ENCODE measurements at places on chromosomes 4 and X.

DNA sequence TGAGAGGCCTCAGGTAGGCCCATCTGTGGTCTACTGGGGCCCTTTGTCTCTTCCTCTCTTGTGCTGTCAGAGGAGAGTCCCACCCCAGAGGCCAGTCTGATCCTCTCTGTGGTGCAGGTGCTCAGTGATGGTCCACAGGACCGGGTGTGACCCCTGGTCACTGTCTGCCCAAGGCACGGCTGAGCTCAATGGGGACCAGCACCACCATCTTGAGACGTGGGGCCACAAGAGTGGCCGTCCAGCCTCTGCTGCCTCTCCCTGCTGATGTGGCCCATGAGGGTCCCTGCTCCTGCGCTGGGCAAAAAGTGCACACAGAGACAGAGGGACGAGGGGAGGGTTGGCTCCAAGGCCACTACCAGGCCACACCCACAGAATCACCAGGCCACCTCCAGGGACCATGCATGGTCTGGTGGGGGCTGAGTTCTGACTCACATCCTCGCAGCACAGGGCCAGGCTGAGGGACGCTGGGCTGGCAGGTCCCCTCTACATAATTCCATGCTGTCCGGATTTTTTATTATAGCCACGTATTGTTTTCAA is 88.3 kb downstream of the FAM53A start:
- DNase-seq: no peak

- no peak for DNase-seq
These were observed 34.0 kb upstream of the PACRGL start for GRCh38 chr4:20666012-20666860.

DNA sequence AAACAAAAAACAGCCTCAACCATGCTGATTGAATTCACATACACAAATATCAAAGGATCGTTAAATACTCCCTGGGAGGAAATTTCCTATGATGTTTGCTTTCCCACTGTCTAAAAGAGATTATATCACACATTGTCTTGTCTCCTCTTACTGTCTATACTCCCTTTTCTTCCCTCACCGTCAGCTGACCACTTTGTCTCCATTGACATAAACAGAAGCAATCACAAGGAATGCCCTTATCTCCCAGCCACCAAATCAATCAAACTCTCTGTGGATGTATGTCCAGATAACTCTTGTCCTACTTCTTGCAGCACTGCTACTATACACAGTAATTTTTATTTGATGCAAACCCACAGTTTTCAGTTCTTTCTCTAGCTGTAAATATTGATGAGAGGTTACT is 12.2 kb upstream of the NUDT9 start:
- no peak for DNase-seq

GRCh38 chr4:8442596-8443358 is 2.2 kb downstream of the TRMT44 start:
- no peak for DNase-seq

DNA sequence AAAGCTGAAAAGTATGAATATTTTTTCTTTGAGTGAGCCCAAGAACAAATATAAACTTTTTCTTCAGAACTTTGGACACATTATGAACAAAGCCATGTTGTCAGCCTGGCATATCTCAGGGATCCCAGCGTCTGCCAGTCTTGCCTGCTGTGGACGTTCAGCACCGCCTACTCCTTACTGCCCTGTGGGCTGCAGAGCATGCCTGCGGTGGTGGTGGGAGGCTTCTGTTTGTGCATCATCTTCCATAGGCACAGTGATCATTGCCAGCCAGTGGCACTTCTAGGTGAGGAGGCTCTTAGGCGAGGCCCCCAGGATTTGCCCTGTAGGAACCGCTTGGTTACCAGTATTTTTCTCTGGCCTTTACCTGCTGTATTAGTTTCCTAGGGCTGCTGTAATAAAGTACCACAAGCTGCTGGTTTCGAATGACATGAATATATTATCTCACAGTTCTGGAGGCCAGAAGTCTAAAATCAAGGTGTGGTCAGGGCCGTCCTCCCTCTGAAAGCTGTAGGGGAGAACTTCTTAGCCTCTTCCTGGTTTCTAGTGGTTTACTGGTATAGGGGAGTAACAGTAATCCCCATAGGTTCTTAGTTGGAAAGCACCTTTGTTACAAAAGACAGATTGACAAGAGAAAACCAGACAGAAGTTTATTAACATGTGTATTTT is 15.4 kb downstream of the ANXA3 start:
- DNase-seq: no peak

DNA sequence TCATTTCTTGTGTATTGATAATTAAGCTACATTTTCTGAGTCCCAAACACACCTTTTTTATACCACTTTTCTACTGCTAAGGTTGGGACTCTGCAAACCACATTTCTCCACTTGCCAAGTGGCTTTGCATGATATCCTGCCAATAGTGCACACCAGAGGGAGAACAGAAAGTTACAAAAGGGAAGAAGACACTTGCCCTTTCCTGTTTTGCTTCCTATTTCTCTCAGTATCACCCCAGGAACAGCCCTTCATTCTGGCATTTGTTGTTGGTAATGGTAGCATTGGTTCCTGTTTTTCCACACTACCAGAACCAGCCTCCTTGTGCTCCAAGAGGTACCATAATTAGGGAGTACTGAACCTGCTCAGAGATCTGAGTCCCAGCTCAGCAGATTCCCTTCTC is 87.1 kb downstream of the HDX start:
- DNase-seq: no peak

DNA sequence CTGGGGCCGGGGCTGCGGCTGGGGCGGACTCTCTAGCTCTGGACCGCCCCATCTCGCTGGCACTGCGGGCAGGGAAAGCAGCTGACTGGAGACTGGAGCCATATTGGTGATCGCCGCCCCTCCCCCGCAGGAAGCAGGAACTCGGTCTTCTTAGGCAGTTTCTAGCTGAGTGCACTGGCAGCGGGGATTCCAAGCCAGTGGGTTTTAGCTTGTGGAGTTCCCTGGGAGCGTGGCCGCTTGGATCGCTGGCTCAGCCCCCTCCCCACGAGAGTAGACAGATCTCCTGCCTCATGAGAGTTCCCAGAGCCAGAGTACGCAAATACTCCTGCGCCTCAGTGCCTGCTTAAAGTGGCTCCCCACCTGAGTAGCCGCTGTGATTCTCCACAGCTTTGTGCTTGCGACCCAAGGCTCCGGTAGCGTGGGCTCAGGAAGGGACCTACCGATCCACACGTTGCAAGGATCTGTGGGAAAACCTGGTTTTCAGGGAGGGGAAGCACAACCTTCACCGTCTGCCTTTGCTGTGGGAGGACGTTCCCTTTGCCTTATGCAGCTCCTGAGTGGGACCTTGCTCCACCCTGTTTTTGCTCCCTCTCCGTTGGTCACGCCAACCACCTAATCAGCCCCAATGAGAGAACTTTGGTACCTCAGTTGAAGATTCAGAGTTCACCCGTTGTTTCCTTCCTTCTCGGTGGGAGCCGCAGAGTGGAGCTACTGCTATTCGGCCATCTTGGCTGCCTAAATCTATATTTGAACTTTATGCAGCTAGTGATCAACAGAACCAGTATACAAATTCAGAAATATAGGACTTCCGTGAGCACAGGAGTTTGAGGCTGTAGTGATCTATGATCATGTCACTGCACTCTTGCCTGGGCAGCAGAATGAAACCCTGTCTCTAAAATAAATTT is 803.9 kb upstream of the PCDH10 start:
- DNase-seq: peak; percentile 63

- DNase-seq: no peak
These were observed 254.2 kb downstream of the CBR4 start for GRCh38 chr4:168755598-168756477.

- no peak for DNase-seq
These were observed 12.4 kb downstream of the SHROOM3 start for GRCh38 chr4:76447393-76447851.

GRCh38 chr4:165716472-165716871 is 156.6 kb upstream of the TLL1 start:
- DNase-seq: no peak

GRCh38 chr4:5037553-5038551 is 13.4 kb upstream of the STK32B start:
- no peak for DNase-seq

- DNase-seq: no peak
These were observed 18.4 kb downstream of the ZNF827 start for GRCh38 chr4:145920205-145920604.

- no peak for DNase-seq
These were observed 269.2 kb upstream of the DDX53 start for GRCh38 chrX:22730542-22730941.

- no peak for DNase-seq
These were observed 5.1 kb upstream of the CXCL8 start for GRCh38 chr4:73735231-73735630.

GRCh38 chr4:58749206-58749605 is 1639.0 kb upstream of the IGFBP7 start:
- no peak for DNase-seq

- no peak for DNase-seq
These were observed 379.7 kb downstream of the ADGRL3 start for GRCh38 chr4:61579786-61580185.

GRCh38 chr4:38150766-38151165 is 190.6 kb downstream of the PTTG2 start:
- no peak for DNase-seq

GRCh38 chrX:125439194-125439849 is 119.7 kb downstream of the TEX13C start:
- DNase-seq: no peak

DNA sequence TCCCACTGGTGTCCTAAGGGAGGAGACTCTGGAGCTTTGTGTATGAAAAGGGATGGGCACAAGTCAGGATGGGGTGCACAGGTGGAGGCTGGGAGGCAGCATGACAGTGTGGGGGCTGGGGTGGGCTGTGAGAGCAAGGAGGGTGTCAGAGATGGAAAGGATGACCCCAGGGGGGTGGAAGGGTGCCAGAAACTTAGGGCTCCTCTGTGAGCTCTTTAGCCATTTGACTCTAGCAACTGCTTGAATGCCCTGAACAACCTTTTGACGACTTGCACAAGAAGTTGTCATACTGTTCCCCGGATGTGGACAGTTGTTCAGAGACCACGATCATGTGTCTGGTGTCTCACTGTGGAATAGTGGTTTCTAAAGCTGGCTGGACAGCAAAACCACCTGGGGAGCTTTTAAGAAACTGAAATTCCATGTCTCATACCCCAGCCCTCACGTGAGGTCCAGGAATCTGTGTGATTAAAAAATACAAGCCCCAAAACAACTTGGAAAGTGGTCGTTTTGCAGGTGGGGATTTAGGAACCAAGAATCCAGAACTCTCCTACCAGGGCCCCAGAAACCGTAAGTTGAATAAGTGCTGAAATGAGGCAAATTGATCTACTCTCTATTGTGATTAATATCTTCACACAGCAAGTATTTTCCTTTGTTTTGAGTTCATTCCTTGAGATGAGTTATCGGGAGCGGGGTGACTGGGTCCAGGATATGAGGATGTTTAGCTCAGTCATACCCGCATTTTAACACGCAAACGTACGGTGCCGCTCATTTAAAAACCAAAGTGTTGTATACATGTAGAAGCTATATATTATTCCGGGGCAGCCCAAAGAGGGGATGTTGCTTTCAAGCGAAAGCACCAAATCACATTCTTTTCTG is 3.4 kb downstream of the RHOH start:
- DNase-seq: no peak
